CD4-positive, alpha-beta T cell treated with Interleukin-15 for 4 hours (primary cell): ENCODE measurements at places on chromosomes 4 and X.
A peak's percentile ranks its signal among the peaks of the same experiment; 100 is the strongest.

DNA sequence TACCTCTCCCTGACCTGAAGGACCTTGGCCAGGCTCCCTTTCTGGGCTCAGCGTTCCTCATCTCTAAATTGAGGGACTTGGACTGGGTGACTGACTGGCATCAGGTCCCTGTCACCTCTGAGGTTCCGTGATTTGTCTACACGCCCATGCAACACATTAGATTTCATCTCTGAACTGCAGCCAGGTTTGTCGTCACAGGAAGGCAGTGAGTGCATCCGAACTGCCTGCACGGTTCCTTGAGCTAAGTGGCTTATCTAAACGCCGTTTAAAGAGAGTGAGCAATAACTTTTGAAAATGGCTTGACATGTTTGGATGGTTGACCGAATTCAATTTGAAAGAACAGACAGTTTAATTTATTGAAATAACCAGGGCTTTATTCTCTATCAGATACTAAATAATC lies 70.1 kb downstream of the PCYT1B start:
- DNase-seq = no peak

DNA sequence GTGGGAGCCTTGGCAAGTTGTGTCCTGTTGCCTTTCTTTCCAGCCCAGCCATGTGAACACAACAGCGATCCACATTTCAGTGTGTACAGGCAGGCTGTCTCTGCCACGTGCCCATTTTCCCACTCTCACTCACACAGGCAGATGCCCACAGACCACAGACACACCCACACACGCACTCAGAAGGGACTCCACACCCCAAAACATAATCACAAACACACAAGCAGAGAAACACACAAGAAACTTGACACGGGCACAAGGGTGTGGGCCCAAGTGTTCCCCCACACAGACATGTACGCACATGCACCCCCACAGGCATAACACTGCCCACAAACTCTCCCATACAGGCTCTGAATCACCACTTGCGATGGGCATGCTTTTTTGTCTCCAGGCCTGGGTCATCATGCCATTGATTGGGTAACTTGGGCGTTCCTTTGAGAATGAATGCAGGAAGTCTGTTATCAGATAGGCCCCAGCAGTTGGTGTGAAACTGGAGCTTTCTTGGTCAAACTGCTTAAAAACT lies 84.3 kb downstream of the NBDY start:
- DNase-seq = peak; percentile 50

GRCh38 chr4:139331185-139331584 lies 28.9 kb upstream of the NDUFC1 start:
- no peak for DNase-seq

- no peak for DNase-seq
Observed at GRCh38 chr4:23166407-23166806, 473.7 kb downstream of the GBA3 start.

DNA sequence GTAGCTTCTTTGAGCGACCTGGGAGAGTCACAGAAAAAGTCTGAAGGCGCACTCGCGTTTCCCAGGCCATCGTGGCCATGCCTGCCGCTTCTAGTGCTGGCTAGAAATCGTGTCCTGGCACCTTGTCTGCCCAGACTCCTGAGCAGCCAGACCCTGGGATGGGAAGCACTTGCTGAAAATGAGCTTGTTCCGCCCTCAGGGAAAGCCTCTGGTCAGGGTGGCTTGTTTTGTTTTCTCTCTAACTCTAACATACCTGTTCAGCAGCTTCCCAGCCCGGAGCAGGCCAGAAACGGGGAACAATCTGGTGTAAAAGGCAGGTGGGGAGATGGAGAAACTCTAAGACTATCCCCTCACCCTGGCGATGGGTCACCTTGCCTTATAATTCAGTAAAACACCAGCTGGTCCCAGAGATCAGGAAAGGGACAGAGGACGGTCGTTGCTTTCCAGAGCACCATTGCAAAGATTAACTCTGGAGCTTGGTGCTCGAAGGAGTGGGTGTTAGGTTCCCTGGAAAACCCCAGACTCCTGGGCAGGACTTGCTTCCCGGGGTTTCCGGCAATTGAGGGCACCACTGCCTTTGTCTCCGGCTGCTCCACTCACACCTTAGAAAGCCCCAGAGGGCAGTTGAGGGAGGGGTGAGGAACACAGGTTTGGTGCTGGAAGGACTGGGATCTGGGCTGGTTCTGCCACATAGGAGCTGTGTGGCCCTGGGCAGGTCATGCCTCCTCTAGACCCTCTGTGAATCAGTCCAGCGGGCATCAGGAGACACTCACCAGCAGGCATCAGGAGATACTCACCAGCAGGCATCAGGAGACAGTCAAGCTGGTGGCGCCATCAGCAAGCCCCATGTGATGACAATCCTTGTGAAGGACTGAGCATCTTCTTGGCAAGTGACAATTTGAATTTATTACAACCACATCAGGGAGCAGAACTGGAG lies 4.5 kb upstream of the SH3TC1 start:
- no peak for DNase-seq

- DNase-seq = no peak
Observed at GRCh38 chrX:47229427-47229826, 3.4 kb upstream of the USP11 start.

GRCh38 chr4:123817025-123817688 lies 420.6 kb downstream of the SPRY1 start:
- no peak for DNase-seq

DNA sequence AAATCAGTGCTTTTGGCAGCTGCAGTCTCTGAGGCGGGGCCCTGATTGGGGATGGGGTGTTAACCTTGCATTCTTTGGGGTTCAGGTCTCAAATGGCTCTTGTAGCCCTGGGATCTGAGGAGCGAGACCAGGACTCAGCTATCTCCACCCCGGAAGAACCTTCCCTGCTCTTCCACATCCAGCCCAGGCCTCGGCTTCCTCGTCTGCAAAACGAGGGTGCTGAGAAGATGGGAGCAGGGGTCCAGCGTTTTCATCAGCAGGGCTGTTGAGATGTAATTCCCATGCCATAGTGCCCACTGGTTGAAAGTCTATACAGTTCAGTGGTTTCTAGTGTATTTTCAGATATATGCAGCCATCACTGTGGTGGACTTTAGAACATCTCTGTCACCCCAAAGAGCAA lies 34.6 kb upstream of the WFS1 start:
- no peak for DNase-seq

GRCh38 chr4:7767966-7768365 lies 171.7 kb downstream of the AFAP1 start:
- DNase-seq = no peak

DNA sequence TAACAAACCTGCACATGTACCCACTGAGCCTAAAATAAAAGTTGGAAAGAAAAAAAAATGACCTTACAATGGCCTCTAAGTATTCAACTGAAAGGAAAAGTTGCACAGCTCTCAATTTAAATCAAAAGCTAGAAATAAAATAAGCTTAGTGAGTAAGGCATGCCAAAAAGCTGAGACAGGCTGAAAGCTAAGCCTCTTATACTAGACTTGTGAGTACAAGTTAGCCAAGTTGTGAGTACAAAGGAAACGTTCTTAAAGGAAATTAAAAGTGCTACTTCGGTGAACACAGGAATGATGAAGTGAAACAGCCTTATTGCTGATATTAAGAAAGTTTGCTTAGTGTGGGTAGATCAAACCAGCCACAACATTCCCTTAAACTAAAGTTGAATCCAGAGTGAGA lies 707.9 kb upstream of the PITX2 start:
- no peak for DNase-seq

GRCh38 chrX:36414056-36414455 lies 494.5 kb downstream of the CFAP47 start:
- no peak for DNase-seq

GRCh38 chrX:112751076-112751475 lies 71.3 kb upstream of the LHFPL1 start:
- DNase-seq = no peak

DNA sequence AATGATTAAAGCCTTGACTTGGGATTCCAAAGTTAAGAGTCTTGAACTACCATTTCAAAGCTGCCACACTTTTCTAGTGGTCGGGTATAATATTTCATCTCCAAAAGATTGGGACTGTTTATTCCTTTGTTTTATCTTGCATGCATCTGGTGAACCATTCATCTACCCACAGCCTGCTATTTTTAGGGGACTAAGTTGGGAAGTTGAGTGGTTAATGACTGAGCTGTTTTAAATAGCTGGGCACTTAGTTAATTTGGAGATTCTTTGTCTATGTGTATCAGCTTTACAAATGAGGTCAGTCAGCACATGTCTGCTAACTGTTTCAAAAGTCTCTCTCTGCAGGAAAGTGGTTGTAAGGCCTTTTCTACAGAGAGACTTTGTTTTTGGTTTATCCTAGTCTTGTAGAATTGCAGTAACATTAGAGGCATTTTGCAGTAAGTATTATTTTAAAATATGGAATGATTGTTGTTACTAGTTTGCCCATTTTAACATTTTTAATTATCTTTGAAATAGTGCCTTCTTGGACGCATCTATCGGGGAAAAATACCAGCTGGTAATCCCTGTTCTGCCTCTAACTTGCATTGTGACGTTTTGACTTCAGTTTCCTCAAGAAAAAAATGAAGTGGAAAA lies 8.2 kb downstream of the BMP2K start:
- DNase-seq = no peak

- no peak for DNase-seq
Observed at GRCh38 chr4:13920901-13921300, 293.4 kb upstream of the BOD1L1 start.

DNA sequence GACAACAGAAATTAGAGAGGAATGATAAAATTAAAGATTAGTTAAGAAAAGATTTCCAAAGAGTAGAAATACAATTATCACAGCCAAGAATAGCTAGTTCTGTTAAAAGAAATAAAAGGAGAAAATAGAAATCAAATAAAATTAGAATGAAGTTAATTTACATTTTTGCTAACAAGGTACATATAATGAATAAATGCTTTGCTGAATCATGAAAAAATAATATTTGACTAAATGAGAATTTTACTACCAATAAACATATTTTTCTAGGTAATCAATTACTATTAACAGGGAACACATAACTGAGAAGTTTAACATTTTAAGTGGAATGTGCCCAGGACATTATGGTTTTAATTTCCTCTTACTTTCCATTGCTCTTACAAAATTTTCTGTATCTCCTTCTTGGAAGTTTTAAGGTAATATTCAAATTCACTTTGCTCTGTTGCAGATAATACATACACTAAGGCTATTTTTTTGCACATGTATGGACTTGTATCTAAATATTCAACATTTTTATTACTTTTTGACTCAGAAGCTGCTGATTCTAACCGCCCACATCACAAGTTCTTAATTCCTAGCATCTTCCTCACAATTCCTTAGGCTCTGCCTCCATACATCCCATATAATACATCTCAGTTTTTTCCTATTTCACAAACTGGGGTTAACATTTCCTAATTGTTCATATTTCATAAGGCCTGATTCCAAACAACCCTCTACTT lies 870.7 kb upstream of the INTU start:
- no peak for DNase-seq

GRCh38 chr4:185597532-185598188 lies 62.4 kb upstream of the PDLIM3 start:
- peak; percentile 64 for DNase-seq

DNA sequence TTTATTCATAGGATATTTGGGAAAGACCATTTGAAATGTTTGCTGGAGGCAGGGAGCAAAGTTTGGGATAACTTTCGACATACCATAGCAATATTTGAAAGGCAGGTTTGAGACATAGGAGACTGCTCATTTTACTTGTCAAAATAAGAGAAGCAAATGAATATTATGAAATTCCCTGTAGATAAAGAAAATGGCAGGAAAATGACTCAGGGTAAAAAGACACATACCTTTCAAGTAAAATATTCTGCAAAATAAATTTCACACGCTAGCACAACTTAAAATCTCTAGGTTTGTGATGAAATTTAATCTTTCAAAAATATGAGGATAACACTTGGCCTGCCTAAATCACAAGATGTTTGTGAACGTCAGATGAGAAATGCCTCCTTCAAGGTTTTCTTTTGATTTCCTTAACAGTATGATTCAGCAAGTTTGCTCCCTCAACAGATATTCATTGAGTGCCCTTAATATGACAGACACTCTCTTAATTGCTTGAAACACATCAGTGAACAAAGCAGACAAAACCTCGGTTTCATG lies 6.6 kb downstream of the TMEM156 start:
- DNase-seq = no peak

- DNase-seq = no peak
Observed at GRCh38 chr4:85780664-85781063, 305.7 kb downstream of the ARHGAP24 start.

GRCh38 chr4:173505924-173506518 lies 24.0 kb downstream of the HAND2 start:
- DNase-seq = peak; percentile 40

GRCh38 chr4:125444166-125444565 lies 129.4 kb downstream of the FAT4 start:
- no peak for DNase-seq

- DNase-seq = peak; percentile 16
Observed at GRCh38 chrX:47218920-47219815, 687 bp downstream of the CDK16 start.

GRCh38 chr4:179465131-179465797 lies 2023.0 kb upstream of the AGA start:
- no peak for DNase-seq

DNA sequence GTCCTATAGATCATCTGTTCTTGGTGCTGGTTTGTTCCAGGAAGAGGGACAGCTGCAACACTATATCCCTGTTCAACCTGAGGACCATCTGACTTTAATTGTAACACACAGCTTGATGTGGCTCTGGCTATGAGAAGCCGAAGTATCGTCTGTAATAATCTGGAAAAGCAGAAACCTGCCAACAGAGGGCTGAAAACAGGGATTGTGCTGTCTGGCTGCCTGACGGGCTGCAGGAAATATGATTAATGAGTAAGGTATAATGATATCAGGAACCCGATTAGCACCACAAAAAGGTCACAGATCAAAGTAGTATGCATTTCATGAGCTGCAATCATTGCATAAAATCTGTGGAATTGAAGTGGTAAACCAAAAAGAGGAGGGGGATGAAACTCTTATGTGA lies 170.4 kb upstream of the MAB21L2 start:
- no peak for DNase-seq

DNA sequence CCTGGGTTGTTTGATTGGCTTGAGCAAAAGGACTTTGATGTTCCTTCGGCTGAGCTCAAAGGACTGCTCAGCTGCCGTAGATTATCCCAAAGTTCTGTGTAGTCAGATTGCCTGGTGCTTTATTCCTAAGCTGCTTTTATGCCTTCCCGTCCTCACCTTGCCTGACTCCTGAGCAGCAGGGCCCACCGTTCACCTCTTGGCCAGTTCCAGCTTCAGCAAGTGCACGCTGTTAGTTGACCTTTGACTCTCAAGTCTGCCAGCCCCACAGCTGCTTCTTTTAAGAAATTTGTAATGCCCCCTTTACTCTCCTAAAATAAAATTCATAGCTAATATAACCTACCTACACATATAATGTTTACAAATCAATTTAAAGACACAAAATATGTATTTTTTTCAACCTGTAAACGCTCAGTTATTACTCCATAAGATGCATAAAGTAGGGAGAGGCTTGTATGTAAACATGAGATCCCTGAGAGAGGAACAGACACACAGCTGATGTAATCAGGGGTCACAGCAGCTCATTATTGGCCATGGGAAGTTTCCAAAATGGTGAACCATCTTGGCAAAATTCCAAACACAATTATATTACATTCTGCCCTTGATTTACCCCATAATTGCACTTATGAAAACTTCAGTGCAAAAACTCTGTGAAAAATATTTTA lies 28.6 kb downstream of the UCHL1 start:
- no peak for DNase-seq
